ENCODE measurements at places on chromosomes 16 and 17.
A peak's percentile ranks its signal among the peaks of the same experiment; 100 is the strongest.

- DNase-seq = peak; percentile 83
Measured at GRCh38 chr17:79839356-79840268, at the start of gene CBX4. Gene CBX4, minus strand, starts transcription at chr17:79839440. Its CDS starts 189 bp downstream, at chr17:79839251.

DNA sequence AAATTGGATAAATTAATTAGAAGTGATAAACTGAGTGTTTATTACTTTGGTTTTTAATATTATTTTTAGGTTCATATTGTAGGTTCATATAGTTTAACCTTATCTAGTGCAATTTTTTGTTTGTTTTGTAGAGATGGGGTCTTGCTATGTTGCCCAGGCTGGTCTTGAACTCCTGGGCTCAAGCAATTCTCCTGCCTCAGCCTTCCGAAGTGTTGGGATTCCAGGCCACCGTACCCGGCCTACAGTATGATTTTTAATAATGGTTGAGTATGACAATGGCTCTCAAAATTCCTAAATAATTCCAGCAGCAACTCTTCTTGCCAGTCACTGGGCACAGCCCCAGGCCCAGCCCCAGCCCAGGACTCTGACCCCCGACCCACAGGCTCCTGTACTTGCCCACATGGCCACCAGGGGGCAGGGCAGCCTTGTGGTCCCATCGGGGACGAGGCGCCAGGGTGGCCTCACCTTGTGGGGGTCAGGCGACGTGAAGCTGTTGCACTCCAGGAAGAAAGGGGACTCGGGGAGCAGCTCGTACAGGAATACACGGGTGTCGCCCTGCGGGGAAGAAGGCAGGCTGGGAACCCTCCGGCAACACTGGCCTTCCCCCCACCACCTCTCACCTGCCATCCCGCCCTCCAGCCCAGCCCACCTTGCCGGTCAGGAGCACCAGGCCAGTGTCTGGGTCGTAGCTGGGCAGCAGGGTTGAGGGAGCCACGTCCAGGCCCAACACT, 7.9 kb upstream of the PAM16 start:
- peak; percentile 4 for DNase-seq

- DNase-seq = no peak
Measured at GRCh38 chr16:72769876-72770275, 278.1 kb downstream of the ZFHX3 start.

- DNase-seq = no peak
Measured at GRCh38 chr17:33201283-33201682, 91.8 kb downstream of the ASIC2 start.

GRCh38 chr17:4499431-4500190, 930 bp downstream of the SPNS2 start:
- no peak for DNase-seq

DNA sequence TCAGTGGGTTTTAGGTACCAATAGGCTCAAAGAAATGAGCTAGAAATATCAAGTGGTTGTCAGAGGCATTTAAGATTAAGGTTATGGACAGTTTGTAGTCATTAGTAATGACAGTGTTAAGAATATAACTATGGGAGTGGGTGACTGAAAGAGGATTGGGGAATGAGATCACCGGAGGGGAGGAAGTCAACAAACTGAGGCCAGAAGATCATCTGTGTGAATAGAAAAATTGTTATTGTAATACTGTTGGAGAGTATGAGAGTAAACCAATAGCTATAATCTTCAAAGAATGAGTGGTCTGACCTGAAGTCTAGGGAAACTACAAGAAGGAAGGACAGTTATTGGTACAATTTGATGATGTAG, 197.1 kb downstream of the TANC2 start:
- no peak for DNase-seq

DNA sequence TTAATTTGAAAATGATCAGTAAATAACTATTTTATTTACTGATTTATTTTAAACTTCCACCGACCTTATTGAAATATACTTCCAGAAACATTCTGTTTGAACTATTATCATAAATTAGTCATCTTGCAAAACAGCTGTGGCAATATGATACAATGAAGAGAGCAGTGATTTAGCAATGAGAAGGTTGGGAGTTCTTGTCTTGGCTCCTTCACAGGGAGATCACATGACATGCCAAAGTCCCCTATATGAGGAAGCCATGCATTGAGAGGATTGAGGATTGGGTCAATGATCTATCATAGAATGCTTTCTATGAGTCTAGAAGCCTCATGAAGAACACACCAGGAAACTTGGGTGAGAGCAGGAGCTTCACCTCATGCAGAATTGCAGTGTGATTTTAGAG, 222.7 kb downstream of the LGALS9B start:
- no peak for DNase-seq

DNA sequence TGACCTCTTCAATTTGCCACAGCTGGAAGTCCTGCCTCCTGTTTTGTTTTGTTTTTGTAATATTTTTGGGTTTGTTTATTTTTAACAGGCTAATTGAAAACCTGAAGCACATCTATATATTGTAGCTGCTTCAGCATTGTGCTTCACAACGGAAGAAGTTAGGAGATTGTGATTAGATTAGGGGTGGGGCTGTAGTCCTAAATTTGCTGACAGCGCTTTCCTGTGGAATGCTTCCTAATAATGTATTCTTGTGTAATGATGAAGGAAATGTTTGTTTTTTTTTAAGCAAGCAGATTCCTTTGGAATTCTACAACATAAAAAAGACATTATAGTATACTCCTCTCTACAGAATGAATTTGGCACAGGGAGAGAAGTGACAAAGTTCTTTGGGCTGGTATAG, 70.1 kb downstream of the NLK start:
- no peak for DNase-seq

DNA sequence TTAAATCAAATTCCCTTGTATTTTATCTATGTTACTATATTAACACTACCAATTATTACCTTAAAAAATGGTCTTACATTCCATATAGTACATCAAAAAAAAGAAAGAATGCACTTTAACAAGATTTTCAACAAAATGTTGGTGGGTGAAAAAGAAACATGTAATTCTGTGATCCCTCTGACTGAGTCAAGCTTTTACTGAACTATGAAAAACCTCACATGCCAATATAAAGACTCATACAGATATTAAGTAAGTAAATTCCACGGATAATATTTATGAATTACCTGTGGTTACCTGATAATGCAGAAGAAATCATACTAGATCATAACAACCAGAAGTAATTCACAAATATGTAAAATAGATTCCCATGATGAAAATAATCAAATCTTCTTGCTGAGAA, 12.4 kb downstream of the COIL start:
- DNase-seq = no peak

- no peak for DNase-seq
Measured at GRCh38 chr16:50114357-50115129, 38.6 kb upstream of the TENT4B start.

DNA sequence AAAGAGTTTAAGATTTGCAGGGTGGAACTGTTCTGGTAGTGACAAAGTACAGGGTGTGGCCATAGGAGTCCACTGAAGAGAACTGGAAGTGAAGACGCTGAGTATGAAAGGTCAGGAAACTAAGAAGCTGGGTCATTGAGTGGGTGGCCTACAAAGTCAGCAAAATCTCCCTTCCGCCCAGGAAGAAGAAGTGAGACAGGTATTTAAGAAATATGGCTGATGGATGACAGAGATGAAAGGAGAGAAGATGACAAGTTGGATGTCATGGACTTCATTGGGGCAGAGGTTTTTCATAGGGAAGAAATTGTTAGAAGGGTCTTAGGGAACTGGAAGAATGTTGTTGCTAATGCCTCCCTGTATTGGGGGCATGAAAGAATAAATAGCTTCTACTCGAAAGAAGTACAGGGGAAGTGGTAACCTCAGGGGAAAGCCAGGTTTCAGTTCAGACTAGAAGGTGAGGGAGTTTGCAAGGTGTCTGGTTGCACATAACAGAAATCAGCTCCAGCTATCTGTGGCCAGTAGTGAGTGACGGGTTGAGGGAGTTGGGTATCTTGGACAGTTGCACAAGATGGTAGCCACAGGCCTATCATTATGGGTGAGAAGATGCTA, 33.6 kb upstream of the MED13 start:
- no peak for DNase-seq

- DNase-seq = no peak
Measured at GRCh38 chr17:64369007-64369893, 21.4 kb downstream of the PECAM1 start.

- no peak for DNase-seq
Measured at GRCh38 chr16:15434425-15435215, at the start of gene BMERB1. Gene BMERB1, plus strand, starts transcription at chr16:15434588. Its CDS starts 66 bp downstream, at chr16:15434654.

- DNase-seq = no peak
Measured at GRCh38 chr17:16534236-16534635, 34.8 kb downstream of the ZNF287 start.

Data from bone marrow (tissue), 2 donors.